CD4-positive, alpha-beta T cell treated with Interleukin-4 for 1 hour (primary cell): ENCODE measurements at places on chromosomes 3 and 15.

- no peak for DNase-seq
These were observed 37.4 kb upstream of the OR4F6 start for GRCh38 chr15:101765772-101766456.

DNA sequence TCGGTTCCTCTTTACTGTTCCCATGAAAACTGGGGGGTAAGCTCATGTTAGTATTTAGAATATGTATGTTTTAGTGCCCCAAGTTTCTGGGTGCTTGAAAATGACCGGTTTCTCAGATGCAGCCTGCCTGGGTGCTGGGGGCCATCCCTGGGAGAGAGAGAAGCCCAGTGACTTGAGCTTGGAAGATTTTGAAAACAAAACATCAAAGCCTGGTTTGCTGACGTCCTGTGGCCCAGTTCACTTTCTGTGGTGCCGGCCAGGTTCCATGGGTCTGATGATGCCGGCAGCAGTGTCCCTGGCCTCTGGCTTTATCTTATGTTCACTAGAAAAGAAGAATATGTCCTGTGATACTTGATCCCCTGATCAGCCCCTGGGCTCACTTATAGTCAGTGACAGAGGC lies 17.1 kb downstream of the APBA2 start:
- DNase-seq: no peak

DNA sequence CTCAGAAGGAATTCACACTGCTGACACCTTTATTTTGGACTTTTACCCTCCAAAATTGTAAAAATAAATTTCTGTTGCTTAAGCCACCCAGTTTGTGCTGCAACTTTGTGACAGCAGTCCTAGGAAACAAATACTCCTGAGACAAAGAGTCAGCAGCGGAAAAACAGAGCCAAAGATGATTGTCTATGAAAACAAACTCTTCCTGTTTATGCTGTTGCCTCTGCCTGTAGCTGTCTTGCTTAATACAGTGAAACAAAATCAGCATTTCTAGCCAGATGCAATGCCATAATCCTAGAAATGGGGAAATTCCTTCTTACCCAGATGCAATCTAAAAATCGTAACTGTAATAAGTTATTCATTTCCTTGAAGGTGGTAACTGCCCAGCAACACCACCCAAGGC lies 387.5 kb upstream of the ATP11B start:
- DNase-seq: no peak

- peak; percentile 85 for DNase-seq
These were observed 73.8 kb downstream of the IQSEC1 start for GRCh38 chr3:12999147-13000140.

DNA sequence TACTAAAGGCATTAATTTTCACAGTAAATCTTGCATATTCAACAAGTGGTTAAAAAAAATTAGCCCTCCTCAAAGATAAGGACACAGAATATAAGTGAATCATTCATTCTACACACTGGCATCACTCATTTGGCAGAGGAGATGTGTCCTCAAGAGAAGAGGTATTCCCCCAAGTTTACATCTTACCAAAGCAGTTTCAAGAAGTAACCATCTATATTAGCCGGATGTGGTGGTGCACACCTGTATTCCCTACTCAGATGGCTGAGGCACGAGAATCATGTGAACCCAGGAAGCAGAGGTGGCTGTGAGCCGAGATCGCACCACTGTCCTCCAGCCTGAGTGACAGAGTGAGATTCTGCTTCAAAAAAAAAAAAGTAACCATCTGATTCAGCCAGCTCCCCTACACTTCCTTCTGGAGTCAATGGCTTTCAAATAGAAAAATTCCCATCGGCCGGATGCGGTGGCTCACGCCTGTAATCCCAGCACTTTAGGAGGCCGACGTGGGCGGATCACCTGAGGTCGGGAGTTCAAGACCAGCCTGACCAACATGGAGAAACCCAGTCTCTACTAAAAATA lies 15.4 kb downstream of the RAF1 start:
- DNase-seq: no peak
